ENCODE measurements at places on chromosomes 3 and 15.

DNA sequence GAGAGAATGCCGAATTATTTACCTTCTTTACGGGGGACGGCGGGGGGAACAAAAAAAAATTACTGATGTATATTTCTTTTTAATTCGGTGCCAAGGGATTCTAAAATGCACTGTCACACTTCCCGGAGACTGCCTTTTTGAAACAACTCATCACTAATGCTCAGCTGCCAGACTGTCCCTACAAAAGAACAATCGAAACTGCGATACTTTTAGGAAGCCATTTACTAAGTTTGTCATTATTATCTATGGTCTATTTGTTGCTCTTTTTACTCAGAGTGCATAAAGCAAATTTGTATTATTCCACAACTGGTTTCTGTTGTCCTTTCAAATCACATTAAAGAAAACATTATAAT is 60.8 kb downstream of the TM4SF4 start:
- no peak for DNase-seq

DNA sequence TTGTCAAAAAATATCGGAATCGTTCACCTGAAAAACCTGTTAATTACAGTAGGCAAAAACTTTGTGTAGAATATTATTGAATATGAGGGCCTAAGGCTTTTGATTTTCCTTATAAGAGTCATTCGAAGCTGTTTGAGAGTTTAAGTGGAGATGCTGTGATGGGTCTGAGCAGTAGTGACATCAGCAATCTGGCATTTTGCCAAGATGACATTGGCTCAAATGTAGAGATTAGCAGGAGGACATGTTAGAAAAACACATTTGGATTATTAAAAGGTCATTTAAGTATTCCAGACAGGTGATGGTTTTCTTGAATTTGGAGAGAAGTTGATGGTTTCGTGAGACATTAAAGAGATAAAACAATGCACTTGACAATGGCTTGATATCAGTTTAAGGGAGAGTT is 12.9 kb downstream of the OR5AC2 start:
- no peak for DNase-seq

DNA sequence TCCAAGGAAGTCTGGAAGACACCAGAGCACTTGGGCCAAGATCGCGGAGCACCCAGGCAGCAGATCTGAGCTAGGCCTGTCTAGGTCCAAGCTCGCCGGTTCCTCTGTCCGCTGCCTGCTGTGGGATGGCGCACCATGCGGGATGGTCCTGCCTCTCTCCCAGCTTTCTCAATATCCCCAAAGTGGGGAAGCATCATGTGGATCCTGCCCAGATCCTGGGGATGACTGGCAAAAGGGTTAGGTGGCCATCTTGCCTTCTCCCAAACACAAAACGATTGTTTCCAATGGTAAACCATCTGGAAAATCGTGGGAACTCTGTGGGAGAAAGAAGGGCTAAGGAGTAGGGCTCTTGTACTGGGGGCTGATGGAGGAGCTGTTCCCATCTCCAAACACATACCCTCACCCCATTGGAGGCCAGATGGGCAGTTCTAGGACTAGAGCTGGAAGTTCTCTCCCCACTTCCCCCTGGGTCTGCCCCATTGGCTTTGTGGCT is 8.9 kb downstream of the PRKCD start:
- no peak for DNase-seq

GRCh38 chr3:18752273-18752934 is 327.3 kb upstream of the SATB1 start:
- DNase-seq, result no peak

Measured in activated T-cell treated with anti-CD3 and anti-CD28 coated beads, Interleukin-2, amount 50 U/mL, for 4 hours (primary cell).